ENCODE measurements at places on chromosomes 1 and 21.

- DNase-seq = no peak
These were observed 75.9 kb downstream of the HUNK start for GRCh38 chr21:31948676-31949075.

GRCh38 chr1:107842241-107842640 lies 122.7 kb downstream of the VAV3 start:
- DNase-seq = peak; percentile 26

- no peak for DNase-seq
These were observed 43.6 kb upstream of the GRHL3 start for GRCh38 chr1:24275510-24275909.

DNA sequence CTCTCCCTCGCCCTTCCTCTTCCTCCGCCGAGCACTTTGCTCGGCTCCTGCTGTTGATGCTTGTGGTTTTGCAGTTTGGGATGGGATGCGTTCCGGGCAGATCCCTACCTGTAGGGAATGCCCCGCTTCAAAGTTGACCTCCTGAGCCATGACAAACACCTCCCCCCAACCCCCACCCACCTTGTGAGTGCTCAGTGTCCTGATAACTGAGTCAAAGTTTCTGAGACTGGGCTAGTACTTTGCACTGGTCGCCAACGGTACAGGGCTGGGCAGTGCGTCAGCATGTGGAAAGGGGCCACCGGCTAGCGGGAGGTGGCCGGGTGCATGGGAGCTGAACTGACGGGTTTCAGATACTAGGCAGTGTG lies 771 bp downstream of the RABGAP1L start:
- peak; percentile 62 for DNase-seq

- DNase-seq = no peak
These were observed 11.4 kb upstream of the RPTN start for GRCh38 chr1:152170287-152170905.

- no peak for DNase-seq
These were observed 119.0 kb downstream of the MAST2 start for GRCh38 chr1:45922374-45922773.

DNA sequence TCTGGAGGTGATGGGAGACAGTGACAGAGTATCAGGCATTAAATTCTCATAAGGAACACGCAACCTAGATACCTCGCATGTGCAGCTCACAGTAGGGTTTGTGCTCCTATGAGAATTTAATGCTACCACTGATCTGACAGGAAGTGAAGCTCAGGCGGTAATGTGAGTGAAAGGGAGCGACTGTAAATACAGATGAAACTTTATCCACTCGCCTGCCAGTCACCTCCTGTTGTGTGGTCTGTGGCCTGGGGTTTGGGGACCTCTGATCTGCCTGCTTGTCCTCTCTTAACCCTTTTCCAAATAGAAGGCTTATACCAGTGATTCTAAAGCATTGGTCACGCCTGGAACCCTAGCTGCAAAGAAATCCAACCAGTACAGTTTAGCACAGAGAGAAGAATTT lies 15.3 kb downstream of the GABPA start:
- peak; percentile 52 for DNase-seq

DNA sequence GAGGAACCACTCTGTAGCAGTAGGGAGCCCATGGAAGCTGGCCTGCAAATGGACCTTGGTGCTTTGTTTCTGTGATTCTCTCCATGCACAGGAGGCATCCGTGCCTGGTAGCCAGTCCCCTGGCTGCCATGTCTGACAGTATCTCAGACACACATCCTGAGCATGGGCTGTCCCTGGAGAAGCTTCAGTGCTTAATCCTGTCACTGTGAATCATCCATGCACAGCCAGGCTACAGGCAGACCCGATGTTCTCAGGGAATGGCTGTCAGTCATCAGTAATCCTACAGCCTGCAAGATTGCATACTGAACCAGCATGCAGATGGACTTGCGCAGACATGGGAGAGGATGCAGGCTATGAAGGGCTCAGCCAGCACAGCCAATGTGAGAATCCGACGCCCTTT lies 606.3 kb upstream of the PLXNA2 start:
- DNase-seq = no peak

DNA sequence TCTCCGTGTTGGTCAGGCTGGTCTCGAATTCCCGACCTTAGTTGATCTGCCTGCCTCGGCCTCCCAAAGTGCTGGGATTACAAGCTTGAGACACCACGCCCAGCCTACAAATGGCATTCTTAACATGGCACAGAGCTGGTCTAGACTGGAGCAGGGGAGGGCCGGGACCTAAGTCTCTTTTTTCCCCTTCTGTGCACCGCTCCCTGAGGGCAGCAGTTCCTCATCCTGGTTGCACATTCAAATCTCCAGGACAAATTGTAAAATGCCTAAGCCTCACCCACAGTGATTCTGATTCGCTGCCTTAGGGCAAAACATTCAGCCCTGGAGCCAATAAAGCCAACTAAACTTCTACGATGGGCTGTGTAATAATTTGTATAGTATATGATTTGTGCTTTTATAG lies 10.1 kb upstream of the AVPR1B start:
- no peak for DNase-seq

DNA sequence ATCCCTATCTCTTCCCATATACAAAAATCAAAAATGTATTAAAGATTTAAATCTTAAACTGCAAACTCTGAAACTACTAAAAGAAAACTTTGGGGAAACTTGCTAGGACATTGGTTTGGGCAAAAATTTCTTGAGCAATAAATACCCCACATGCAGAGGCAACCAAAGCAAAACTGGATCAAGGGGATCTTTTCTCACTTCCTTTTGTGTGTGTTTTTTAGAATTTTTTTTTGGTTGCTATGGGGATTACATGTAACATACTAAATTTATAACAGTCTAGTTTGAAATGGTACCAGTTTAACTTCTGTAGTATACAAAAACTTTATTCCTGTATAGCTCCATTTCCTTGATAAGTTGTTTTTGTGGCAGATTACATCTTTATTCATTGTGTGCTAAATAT lies 16.8 kb downstream of the MAST2 start:
- DNase-seq = no peak

GRCh38 chr1:53595906-53596305 lies 136.7 kb downstream of the DMRTB1 start:
- DNase-seq = no peak

GRCh38 chr1:8078176-8078671 lies 52.1 kb upstream of the ERRFI1 start:
- no peak for DNase-seq

- no peak for DNase-seq
These were observed 113.1 kb upstream of the GRIK3 start for GRCh38 chr1:37147392-37147831.

GRCh38 chr21:43825936-43826622 lies 36.7 kb downstream of the RRP1 start:
- no peak for DNase-seq

- DNase-seq = no peak
These were observed 104.4 kb downstream of the UCHL5 start for GRCh38 chr1:192954705-192955265.

- DNase-seq = no peak
These were observed 79.7 kb upstream of the BCL10 start for GRCh38 chr1:85356130-85356529.

DNA sequence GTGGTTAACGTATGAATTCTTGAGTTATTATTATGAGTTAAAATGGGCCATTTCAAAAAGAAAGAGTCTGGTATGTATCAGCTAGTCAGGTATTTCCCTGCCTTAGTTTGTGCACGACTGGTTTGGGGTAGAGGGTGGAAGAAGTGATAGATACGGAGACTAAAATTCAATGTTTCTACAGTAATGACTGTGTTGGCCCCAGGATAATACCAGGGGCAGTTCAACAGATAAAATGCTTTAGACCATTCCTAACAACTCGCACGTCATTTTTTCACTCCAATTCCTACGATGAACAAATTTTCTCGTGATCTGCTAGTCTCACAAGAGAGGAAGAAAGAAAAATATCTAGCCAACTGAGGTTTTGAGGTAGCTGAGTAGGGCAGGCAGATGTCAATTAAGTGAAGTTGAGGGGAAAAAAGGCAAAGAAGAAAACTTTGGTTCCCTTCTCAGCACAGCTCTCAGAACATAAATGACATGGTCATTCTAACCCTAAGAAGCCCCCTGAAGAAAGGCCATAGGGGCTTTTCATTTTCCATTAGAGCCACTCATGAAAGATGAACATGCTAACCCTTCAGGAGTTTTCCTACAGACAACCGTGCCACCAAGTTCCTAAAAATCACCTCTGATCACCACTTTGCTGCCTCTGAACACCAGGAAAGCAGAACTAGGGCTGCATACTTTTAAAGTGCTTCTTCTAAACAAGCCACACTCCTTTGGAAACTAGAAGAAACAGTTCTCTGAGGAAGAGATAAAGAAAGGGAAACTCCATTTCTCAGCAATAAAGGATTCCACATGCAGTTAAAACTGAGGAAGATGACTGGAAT lies 5.6 kb downstream of the MCOLN2 start:
- no peak for DNase-seq

DNA sequence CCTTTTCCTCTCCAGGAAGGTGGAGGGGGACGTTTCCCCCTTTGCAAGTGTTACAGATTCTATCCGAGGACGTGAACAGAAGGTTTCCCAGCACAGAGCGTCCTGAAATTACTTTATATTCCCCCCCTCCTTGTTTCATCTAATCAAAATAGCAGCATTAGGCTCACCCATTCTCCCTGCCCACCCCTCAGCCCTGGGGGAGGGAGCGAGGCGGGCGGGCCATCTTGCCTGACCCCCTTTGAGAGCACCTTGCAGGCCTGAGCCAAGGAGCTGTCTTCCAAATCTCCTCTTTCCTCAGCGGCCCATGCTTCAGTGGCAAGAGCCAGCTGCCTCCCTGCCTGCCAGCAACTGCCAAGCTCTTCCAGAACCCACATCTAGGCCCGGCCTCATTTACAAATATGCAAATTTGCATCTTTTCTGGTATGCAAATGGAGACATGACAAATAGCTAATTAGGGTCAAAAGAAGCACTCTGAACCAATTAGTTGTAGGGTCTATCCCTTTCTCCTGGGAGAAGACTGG lies 69.1 kb upstream of the POU3F1 start:
- no peak for DNase-seq

DNA sequence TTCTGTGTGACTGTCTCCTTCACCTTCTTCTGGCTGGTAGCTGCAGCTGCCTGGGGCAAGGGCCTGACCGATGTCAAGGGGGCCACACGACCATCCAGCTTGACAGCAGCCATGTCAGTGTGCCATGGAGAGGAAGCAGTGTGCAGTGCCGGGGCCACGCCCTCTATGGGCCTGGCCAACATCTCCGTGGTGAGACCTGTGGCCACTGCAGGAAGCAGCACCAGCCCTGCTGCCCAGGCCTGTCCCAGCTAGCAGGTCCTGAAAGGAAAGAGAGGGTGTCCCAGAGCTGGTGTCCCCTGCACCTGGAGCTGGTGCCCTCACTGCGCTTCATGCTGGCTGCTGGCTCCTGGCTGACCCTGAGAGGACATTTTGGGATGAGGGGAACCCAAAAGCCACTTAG lies 5.9 kb upstream of the ATXN7L2 start:
- no peak for DNase-seq

DNA sequence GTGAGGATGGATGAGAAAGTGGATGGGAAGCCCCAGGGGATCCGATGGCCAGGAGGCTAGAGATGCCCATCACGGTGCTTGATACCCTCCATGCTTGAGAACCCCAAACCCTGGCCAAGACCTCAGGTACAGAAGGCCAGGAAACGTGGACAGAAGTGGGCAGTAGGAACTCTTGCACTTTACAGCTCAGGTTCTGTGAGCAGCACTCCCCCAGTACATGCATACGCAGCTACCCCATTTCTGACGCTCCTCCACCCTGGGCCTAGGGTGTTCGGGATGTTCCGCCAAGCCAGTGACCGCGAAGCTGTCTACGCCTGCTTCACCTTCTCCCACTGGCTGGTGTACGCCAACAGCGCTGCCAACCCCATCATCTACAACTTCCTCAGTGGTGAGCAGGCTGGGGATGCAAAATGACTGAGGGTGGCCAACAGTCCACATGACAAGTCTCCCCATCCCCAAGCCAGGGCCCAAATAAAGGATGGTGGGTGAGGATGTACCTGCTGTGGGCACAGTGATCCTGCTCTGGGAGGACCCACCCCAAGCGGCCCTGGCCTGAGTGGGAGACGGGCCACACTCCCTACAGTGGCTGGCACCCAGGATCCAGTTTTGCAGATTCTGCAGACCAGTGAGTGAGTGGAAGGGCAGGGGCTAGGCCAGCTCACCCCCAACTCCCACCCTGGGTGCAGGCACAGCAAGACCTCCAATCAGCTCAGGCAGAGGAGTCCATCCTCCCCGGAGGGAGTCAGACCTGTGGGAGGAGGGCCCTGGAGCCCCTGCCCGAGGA lies 7.4 kb downstream of the HCRTR1 start:
- no peak for DNase-seq

DNA sequence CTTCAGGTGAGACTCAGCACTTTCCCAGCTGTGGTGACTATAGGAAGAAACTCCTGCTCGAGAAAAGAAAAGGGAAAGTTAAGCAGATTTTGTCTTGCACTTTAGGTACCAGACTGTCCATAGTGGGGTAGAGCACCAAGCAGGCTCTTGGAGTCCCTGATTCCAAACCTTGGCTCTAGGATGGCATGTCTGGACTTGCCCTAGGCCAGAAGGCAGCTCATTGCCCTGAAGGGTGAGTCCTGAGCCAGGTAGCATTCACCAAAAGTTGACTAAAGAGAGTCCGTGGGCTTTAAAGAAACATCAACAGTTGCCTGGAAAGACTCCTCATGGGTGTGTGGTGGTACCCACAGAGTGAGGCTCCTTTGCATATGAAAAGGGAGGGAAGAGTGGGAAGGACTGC lies 145.2 kb upstream of the SNX7 start:
- DNase-seq = no peak

GRCh38 chr21:25421321-25422028 lies 185.8 kb downstream of the MRPL39 start:
- DNase-seq = peak; percentile 84

GRCh38 chr1:29960876-29961275 lies 724.6 kb downstream of the PTPRU start:
- no peak for DNase-seq

- DNase-seq = no peak
These were observed 4.1 kb downstream of the PTPRU start for GRCh38 chr1:29240400-29240837.

GRCh38 chr1:242425232-242425631 lies 99.3 kb downstream of the PLD5 start:
- DNase-seq = peak; percentile 12

GRCh38 chr1:31744165-31744888 lies 19.8 kb downstream of the ADGRB2 start:
- DNase-seq = no peak

GRCh38 chr1:193031431-193031830 lies 27.7 kb downstream of the UCHL5 start:
- DNase-seq = no peak

GRCh38 chr1:35475356-35475755 lies 81.8 kb downstream of the KIAA0319L start:
- DNase-seq = no peak

DNA sequence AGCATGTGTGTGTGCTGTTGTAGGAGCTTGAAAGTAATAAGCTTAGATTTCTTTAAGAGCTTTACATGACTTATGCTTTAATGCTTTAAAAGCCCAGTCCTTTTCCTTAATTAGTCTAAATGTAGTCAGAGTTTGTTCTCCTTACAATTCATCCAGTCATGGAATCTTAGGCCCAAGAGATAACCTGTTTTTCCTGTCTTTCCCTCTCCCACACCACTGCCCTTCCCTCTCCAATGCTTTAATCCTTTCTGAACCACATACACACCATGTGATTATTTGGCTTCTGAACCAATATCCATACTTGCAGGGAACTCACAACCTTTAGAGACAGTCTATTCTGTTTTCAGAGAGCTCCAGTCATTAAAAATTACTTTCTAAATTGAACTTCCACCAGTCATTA lies 37.6 kb downstream of the ALG6 start:
- no peak for DNase-seq
